GM12878 (cell line): ENCODE measurements at places on chromosomes 5 and 9. TPM values are rescaled to one million over a fixed set of nuclear protein-coding genes. Genes with fewer than 3 reads are reported as not detected.

Gene LHX3
- polyA plus RNA-seq, result not detected in 2 replicates

Gene RNF180
- polyA plus RNA-seq, result 0.24 and 0.36 TPM in 2 replicates

Gene PCDHB4
- polyA plus RNA-seq, result not detected in 2 replicates

Gene CDC25C
- 14.8 and 15.9 TPM in 2 replicates for polyA plus RNA-seq

Gene PHF24
- polyA plus RNA-seq, result not detected in 2 replicates

GRCh38 chr9:127351182-127352166 is 45.5 kb upstream of the SLC2A8 start:
- no peak for DNase-seq

DNA sequence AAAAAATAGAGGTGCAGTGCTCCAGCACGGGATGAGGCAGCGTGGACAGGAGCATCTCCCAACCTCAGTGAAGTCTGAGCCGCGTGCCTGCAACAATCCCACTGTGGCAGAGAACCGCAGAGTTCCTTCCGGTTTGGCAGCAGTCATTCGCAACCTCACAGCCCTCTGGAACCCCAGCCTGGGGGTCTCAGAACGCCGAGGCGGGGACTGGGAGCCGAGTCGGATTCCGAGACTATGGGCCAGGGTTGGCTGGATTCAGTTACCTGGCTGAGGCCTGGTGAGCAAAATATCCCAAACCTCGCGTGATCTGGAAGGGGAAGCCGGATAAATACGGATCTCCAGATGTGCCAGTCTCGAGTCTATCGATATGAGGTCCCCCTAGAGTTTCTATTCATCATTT is 27.0 kb downstream of the CDKN2A start:
- DNase-seq, result no peak

- DNase-seq, result no peak
Observed at GRCh38 chr5:124468671-124469411, 277.6 kb downstream of the ZNF608 start.

DNA sequence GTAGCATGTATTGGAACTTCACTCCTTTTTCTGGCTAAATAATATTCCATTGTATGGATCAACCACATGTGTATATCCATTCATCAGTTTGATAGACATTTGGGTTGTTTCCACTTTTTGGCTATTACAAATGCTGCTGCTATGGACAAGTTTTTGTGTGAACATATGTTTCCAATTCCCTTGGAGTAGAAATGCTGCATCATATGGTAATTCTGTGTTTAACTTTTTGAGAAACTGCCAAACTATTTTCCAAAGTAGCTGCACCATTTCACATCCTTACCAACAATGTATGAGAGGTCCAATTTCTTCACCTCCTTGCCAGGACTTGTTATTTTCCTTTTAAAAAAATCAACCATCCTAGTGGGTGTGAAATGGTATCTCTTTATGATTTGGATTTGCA is 8.4 kb downstream of the FRRS1L start:
- DNase-seq, result no peak

DNA sequence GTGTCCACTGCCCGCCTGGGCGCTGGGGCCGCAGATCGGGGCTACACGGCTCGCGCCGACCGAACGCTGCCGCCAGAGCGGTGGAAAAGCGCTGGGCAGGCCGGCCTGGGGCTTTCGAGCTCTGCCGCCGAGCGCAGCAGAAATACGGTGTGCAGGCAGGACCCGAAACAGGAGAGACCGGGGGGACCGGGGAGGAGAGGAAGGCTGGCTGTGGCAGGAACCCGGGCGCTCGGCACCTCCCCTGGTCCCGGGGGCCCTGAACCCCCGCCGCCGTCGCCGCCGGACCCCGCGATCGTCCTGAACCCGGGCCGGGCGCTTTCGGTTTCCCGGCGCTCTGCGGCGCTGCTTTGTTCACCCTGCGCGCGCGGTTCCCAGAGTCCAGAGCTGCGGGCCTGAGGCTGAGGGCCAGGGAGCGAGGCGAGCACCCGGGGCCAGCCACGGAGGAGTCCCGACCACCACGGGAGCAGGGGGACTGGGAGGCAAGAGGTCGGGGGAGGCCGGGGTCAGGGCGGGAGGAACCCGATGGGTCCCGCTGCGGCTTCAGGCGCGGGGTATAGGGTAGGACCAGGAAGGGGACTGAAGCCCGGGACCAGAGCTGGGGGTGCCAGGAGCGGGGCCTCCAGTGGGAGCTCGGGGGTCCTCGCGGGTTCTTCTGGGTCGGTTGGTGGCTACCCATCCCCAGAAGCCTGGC is 12.0 kb downstream of the IRX2 start:
- DNase-seq, result no peak

- no peak for DNase-seq
Observed at GRCh38 chr9:130138791-130139190, 33.4 kb upstream of the NCS1 start.

- DNase-seq, result no peak
Observed at GRCh38 chr9:89770531-89771174, 165.8 kb downstream of the GADD45G start.

DNA sequence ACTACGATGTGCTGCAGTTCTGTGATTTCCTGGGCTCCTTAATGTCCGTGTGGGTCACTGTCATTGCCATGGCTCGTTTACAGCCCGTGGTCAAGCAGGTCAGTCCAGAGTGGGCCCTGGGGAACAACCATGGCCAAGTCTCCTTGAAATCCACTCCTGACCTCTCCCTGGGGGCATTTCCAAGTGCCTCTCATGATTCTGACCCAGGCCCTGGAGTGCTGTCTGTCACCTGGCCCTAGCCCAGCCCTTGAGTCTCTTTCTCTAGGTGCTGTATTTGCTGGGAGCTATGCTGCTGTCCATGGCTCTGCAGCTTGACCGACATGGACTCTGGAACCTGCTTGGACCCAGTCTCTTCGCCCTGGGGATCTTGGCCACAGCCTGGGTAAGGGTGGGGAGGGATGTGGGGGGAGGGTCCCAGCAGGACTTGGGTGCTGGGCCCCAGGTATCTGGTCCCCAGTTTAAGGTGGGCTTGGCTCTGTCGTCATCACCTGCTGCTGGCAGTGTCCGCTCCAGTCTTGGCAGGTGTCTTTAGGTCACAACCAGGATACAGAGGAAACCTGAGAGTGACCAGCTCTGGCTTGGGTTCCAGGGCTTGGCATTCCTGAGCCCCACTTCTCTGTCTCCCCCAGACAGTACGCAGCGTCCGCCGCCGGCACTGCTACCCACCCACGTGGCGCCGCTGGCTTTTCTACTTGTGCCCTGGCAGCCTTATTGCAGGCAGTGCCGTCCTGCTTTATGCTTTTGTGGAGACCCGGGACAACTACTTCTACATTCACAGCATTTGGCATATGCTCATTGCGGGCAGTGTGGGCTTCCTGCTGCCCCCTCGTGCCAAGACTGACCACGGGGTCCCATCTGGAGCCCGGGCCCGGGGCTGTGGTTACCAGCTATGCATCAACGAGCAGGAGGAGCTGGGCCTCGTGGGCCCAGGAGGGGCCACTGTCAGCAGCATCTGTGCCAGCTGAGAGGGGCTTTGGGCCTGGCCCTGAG is 17.0 kb downstream of the OR13J1 start:
- DNase-seq, result no peak

- DNase-seq, result no peak
Observed at GRCh38 chr5:219991-220390, 1.9 kb downstream of the SDHA start.

DNA sequence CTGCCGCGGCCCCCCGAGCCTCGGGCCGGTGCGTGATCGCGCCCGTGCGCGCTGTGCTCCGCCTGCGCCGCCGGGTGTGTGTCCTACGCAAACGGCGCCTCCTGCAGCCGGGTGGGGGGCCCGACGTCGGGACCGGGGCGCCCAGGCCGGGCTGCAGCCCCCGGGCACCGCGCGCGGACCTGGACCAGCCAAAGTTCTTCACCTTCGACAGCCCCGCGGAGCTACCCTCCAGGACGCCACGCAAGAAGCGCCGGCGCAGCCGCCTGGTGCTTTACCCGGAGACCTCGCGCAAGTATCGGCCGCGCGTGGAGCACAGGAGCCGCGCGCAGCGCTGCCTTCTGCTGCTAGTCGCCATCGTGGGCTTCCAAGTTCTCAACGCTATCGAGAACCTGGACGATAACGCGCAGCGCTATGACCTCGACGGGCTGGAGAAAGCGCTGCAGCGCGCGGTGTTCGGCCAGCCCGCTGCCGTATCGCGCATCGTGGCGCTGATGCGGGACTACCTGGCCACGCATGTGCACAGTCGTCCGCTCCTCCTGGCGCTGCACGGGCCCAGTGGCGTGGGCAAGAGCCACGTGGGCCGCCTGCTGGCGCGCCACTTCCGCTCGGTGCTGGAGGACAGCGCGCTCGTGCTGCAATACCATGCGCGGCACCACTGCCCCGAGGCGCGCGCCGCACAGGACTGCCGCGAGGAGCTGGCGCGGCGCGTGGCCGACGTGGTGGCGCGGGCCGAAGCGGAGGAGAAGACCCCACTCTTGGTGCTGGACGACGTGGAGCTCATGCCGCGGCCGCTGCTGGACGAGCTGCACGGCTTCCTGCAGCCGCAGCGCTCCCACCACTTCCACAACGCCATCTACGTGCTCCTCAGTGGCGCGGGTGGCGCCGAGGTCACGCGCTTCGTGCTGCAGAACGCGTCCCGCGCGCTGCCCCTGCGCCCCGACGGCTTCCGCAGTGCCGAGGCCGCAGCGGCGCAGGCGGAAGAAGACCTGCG is 1.5 kb downstream of the TOR4A start:
- no peak for DNase-seq

DNA sequence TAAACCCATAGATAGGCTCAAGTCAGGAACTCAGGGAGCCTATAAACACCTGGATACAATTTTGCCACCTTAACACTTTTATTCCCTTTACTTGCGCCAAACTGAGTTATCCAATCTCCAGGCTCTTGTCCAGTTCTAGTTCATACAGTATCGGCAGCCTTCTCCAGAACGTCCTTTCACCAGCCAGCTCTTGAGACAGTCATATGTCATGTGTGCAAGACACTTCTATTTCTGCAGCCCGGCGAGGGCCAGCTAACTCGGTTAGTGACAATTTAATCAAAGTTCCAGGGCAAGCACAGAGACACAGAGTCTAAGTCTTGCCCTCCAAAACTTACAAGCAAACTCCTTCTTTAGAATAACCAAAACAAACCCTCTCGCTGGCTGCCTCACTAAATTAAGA is 12.9 kb downstream of the ABCA1 start:
- DNase-seq, result no peak

DNA sequence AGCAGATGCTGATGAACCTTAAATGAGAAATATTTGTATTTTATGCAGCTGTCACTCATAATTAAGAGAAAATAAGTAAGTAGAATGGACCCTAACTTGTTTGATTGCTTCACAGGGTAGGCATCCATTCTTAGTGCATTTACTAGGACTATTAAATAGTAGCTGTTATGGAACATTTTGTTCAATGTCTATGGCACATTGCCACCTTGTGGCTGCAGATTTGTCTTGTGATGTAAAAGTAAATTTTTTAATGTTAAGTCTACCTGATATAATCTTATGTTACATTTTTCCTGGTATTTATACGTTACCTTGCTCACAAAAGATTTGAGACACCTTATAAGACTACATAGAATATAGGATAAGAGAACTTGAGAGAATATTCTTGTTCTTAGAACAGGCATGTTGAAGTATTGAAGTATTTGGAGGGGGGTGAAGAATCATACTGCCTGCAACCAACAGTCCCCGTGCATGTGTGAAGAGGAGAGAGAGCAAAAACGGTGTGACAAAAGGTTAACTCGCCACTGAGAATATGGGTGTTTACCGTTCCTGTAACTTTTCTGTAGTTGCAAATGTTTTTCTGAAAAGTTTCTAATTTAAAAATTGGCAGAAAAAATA is 161.1 kb downstream of the MAST4 start:
- DNase-seq, result no peak

DNA sequence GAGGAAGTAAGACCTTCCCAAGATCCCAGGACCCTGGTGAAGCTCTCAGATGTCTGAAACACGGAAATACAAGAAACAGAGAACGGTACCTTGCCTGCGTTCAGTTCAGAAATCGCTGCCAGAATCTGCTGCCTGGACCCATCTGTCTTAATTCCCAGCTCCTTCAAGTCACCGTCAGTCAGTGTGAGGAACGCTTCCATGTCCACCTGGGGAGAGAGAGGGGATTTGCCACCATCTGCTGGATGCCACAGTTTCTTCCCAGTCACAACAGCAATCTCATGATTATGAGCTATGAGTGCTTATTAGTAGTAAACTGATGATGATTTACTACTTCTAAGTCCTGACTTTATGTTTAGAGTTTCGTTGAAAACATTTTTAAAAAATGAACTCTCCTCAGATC is 36.7 kb upstream of the GABBR2 start:
- DNase-seq, result no peak

DNA sequence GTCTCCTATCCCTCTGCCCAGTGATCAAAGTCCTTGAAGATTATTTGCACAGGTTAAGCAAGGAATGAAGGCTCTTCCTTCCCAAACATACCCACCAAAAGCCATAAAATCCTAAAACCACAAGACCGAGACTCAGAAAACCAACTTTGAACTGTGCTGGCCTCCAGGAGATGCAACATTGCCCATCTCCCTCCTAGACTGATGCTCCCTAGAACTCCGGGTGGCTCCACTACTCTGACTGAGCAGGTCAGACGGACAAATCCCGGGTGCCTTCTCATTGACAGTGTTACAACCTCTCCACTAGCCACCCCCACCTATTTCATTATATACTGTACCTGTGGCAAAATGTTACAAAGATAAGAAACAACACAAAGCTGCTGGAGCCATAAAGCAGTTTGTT is 110.1 kb downstream of the FANCC start:
- no peak for DNase-seq

DNA sequence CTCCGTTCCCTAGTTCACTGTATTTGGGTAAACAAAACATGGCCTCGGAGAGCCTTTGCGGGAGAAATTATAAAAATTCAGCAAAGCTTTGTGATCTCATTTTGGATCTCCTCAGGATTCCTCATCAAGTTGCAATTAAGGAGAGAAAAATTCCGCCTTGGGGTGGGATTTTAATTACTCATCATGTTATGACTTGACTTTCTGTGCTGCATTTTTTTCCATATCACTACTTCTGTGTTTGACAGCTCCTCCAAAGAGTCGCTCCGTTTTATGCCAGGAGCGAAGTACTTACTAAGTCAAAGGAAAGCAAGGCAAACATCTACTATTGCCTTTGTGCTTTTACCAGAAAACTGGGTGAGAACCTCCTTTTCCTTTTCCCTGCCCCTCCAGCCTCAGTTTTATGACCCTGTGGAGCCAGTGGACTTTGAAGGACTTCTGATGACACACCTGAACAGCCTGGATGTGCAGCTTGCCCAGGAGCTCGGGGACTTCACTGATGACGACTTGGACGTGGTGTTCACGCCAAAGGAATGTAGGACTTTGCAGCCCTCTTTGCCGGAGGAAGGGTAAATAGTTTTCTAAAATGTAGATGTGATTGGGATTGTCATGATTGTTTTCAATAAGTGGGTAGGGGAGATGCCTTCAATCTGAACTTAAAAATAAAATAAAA is 71.5 kb downstream of the DOCK8 start:
- DNase-seq, result no peak
